Neuronal stem cell (in vitro differentiated cells): ENCODE measurements at places on chromosomes 12 and 14.

GRCh38 chr12:88063375-88063774, 34.2 kb upstream of the C12orf50 start:
- no peaks in the 10 kb centered on the region for H3K4me1 ChIP-seq
- H3K4me3 ChIP-seq, result no peak overlapping the region
- no peaks in the 10 kb centered on the region for H3K27me3 ChIP-seq
- DNase-seq, result no peak
- H3K36me3 ChIP-seq, result peaks cover 61% of the 10 kb centered on the region

DNA sequence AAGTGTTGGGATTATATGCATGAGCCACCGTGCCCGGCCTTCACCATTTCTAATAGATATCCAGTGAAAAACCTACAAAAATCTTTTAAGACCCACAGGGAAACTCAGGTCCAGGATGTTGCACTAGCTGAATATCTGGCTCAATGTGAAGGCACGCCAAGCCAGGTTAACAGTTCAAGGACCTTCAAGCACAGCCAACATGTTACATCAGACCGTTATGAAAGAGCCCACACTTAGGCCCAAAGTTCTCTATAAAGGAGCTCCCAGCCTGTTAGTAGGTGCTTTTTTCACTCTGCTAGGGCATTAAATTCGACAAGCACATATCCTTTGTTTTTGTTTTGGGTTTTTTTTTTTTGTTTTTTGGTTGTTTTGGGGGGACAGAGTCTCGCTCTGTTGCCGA, 69.0 kb downstream of the OTX2 start:
- H3K4me1 ChIP-seq, result no peaks in the 10 kb centered on the region
- no peak for DNase-seq
- no peaks in the 10 kb centered on the region for H3K36me3 ChIP-seq
- no peaks in the 10 kb centered on the region for H3K27me3 ChIP-seq
- H3K4me3 ChIP-seq, result no peak overlapping the region

- no peak overlapping the region for H3K27ac ChIP-seq
- H3K36me3 ChIP-seq, result no peaks in the 10 kb centered on the region
- H3K4me3 ChIP-seq, result no peak overlapping the region
These were observed 156.7 kb downstream of the KIF26A start for GRCh38 chr14:104294983-104295680.

DNA sequence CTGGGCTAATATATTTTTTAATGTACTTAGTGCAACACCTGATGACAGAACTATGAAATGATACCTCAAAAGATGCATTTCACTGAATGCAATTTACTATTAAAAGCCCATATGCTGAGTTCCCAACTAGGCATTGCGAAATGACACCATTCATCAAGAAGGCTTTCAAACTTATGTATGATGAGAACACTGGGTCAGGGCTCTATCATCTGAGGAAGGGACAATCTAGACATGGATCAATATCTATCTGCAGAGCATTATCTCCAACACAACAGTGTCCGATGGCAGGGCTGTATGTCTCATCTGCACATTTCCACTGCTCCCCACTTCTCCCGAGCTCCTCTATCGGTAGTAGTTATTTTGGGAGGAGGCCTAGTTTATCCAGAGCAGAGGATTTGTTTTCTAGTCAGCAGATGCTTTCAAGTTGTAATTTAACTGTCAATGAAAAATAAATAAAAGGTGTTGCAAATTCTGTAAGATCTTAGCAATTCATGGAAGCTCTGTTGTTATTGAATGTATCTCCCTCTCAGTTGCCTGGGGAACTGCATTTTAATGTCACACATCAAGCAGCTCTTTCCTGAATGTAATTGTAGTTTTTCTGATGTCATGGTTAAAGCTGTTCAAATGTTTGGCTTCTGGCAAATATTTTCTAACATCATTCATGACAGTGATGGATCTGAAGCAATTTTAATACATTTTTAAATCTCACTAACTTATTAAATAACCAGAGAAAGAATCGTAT, 7.4 kb upstream of the GCH1 start:
- H3K27me3 ChIP-seq, result peaks cover 14% of the 10 kb centered on the region
- no peaks in the 10 kb centered on the region for H3K4me1 ChIP-seq
- no peaks in the 10 kb centered on the region for H3K36me3 ChIP-seq
- H3K4me3 ChIP-seq, result no peak overlapping the region

- no peak overlapping the region for H3K4me3 ChIP-seq
- H3K4me1 ChIP-seq, result no peaks in the 10 kb centered on the region
- no peak for DNase-seq
- H3K36me3 ChIP-seq, result no peaks in the 10 kb centered on the region
- no peaks in the 10 kb centered on the region for H3K27me3 ChIP-seq
These were observed 18.2 kb upstream of the MON2 start for GRCh38 chr12:62448436-62448835.

DNA sequence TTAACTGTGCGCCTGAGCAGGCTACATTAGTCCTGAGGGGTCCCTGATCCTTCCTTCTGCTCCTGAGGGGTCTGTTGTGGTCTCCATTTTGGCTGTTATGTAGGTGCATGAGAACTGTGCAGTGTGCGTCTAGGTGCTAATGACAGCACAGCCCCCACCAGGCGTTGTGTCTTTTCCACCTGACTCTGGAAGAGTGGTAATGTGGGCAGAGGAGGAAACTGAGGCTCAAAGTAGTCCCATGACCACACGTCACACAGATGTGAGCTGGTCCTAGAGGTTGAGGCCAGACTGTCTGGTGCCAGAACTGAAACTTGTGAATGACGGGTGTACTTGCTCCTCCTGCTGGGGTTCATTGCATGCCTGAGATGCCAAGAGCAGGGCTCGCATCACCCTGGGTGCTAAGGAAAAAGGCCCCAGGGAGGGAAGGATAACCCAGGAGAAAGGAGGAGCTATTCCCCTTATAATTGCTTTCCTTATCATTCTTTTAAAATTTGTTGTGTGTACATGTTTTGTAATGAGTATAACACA, 111.8 kb downstream of the SLC25A47 start:
- no peak overlapping the region for H3K27ac ChIP-seq
- H3K36me3 ChIP-seq, result no peaks in the 10 kb centered on the region
- H3K4me3 ChIP-seq, result no peak overlapping the region
- DNase-seq, result no peak
- H3K4me1 ChIP-seq, result peaks cover 23% of the 10 kb centered on the region

DNA sequence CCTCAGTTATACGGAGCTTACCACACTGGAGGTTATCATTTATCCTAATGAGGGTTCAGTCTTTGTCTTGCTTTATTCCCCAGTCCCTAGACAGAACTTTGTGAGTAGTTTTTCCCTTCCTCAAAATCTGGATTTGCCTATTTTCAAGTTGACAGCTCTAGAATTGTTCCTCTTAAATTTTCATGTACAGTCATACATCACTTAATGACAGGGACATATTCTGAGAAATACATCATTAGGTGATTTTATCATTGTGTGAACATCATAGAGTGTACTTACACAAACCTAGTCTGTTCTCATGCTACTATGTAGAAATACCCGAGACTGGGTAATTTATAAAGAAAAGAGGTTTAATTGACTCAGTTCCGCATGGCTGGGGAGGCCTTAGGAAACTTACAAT, 3.1 kb downstream of the PRKAB1 start:
- H3K4me3 ChIP-seq, result no peak overlapping the region
- H3K4me1 ChIP-seq, result no peaks in the 10 kb centered on the region
- H3K27me3 ChIP-seq, result no peaks in the 10 kb centered on the region
- no peak for DNase-seq
- peaks cover 33% of the 10 kb centered on the region for H3K36me3 ChIP-seq

DNA sequence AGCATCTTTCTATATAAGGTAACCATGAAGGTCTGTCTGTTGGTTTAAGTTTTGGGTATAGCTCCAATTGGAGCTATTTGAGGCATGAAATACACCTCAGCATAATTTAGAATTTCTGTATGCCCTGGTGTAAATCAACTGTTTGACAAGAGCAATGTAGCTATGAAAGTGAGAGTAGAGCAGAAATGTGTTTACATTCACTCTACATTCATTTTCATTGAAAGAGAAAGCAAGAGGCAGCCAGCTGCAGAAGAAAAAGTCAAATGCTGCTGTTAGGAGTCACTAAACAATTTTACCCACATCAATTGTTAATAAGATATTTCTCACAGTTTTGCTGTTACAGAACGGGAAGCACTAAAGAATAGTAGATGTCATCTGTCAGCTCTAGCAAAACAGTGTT, 252.5 kb downstream of the SLC6A15 start:
- H3K27me3 ChIP-seq, result no peaks in the 10 kb centered on the region
- no peak overlapping the region for H3K4me3 ChIP-seq
- no peaks in the 10 kb centered on the region for H3K36me3 ChIP-seq
- H3K27ac ChIP-seq, result no peak overlapping the region
- no peak for DNase-seq

- H3K27me3 ChIP-seq, result no peaks in the 10 kb centered on the region
- no peak overlapping the region for H3K4me3 ChIP-seq
- no peaks in the 10 kb centered on the region for H3K4me1 ChIP-seq
- no peak for DNase-seq
- H3K27ac ChIP-seq, result no peak overlapping the region
- no peaks in the 10 kb centered on the region for H3K36me3 ChIP-seq
These were observed 390.6 kb downstream of the PRKD1 start for GRCh38 chr14:29536886-29537511.

DNA sequence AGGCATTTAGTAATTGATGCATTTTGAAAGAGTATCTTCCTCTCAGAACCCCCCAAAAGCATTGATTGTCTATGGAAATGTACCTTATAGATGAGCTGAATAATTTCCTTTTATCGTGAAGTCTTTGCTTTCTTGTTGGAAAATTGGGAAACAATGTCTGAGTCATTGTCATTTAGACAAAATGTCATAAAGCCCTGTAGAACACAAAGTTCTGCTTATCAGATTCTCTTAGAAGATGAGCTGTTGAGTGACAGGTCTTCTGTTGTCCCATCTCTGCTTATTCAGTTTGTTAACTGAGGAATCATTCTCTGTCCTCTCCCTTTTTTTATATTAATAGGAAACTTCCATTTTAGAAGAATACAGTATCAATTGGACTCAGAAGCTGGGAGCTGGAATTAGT, 22.9 kb downstream of the MAPKAPK5 start:
- no peak overlapping the region for H3K27ac ChIP-seq
- no peak overlapping the region for H3K4me3 ChIP-seq
- peaks cover 3% of the 10 kb centered on the region for H3K36me3 ChIP-seq
- DNase-seq, result no peak
- peaks cover 3% of the 10 kb centered on the region for H3K4me1 ChIP-seq

DNA sequence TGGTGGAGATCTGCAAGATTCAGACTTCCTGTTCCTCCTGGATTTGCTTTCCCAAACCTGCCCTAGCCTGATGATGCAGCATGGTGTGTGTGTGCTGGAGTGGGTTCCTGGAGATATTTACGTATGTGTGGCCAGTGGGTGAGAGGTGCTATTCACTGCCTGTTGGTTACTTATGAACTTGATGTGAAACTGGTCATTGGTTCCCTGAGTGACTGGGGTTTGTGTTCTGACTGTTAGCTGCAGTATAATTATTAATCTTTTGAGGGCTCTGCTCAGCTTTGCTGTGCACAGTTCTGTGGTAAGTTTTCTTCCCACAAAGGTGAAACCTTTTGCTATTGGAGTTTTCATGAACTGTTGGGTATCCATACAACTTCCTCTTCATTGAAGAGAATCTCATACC, 541.8 kb upstream of the FBXO33 start:
- no peak for DNase-seq
- H3K36me3 ChIP-seq, result no peaks in the 10 kb centered on the region
- no peak overlapping the region for H3K4me3 ChIP-seq

GRCh38 chr12:26712892-26713291, 120.1 kb downstream of the ITPR2 start:
- no peaks in the 10 kb centered on the region for H3K36me3 ChIP-seq
- no peak for DNase-seq
- H3K4me3 ChIP-seq, result no peak overlapping the region

DNA sequence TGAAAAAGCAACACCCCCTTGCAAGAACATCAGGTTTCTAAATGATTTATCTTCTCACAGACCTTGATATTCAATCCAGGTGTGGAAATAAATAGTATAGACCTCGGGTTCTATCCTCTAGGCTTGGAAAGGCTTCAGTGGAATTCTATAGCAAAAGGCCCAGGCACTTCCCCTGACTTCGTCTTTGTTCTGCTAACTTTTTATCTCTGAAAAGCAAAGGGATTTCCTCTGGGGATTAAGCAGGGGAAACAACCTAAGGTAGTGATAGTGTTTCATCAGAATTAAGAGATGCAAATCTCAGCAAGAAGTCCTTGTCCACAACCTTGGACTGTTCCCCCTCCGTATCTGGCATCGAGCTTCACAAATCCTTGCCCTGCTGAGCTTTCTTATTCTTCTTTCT, 59.5 kb upstream of the DUSP6 start:
- no peaks in the 10 kb centered on the region for H3K27me3 ChIP-seq
- H3K36me3 ChIP-seq, result no peaks in the 10 kb centered on the region
- no peak for DNase-seq

GRCh38 chr12:112226768-112227167, 101.4 kb downstream of the TRAFD1 start:
- H3K36me3 ChIP-seq, result peaks cover 88% of the 10 kb centered on the region
- no peaks in the 10 kb centered on the region for H3K27me3 ChIP-seq
- no peaks in the 10 kb centered on the region for H3K4me1 ChIP-seq
- no peak overlapping the region for H3K4me3 ChIP-seq
- DNase-seq, result no peak
- H3K27ac ChIP-seq, result no peak overlapping the region

- no peak overlapping the region for H3K27ac ChIP-seq
- H3K27me3 ChIP-seq, result no peaks in the 10 kb centered on the region
- no peak overlapping the region for H3K4me3 ChIP-seq
- H3K36me3 ChIP-seq, result peaks cover 84% of the 10 kb centered on the region
These were observed 91.3 kb upstream of the DNM1L start for GRCh38 chr12:32587581-32588495.

GRCh38 chr14:66982247-66982646, 207.0 kb upstream of the GARIN2 start:
- H3K4me1 ChIP-seq, result no peaks in the 10 kb centered on the region
- no peak overlapping the region for H3K4me3 ChIP-seq
- no peaks in the 10 kb centered on the region for H3K36me3 ChIP-seq

GRCh38 chr12:6936636-6937480, 6.8 kb upstream of the RNU7-1 start:
- no peaks in the 10 kb centered on the region for H3K27me3 ChIP-seq
- H3K36me3 ChIP-seq, result peaks cover 52% of the 10 kb centered on the region
- H3K27ac ChIP-seq, result peak overlapping the region; percentile 95
- peaks cover 6% of the 10 kb centered on the region for H3K4me1 ChIP-seq

DNA sequence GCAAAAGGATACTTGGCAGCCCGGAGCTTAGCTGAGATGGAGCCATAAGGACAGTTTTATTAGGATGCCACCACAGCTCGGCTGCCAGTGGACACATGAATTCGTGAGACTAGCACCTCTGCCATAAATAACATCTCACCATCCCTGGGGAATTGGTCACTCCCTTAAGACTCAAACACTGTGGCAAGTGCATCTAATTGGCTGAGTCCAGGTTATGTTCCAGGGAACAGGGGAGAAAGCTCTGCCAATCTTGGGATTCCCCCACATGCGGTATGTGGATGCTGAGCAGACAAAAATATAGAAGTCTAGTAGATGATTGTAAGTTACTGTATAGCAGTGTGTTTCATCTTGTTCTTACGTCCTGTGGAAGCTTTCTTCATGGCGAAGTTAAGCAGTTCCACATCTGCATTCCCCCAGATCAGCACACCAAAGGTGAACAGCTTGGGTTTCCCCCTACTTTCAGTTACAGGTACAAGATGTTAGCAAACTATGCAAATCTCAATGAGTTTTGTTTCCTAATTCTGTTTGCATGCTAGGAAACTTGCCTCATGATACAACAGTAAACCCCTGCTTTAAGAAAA, 131.1 kb downstream of the ETV6 start:
- H3K4me3 ChIP-seq, result no peak overlapping the region
- H3K27ac ChIP-seq, result no peak overlapping the region
- H3K4me1 ChIP-seq, result peaks cover 7% of the 10 kb centered on the region
- no peak for DNase-seq
- H3K36me3 ChIP-seq, result no peaks in the 10 kb centered on the region
- no peaks in the 10 kb centered on the region for H3K27me3 ChIP-seq
